ENCODE measurements at places on chromosomes 1 and 21.
A peak's percentile ranks its signal among the peaks of the same experiment; 100 is the strongest.

- DNase-seq = no peak
Observed at GRCh38 chr1:243414152-243414494, 158.3 kb downstream of the SDCCAG8 start.

- no peak for DNase-seq
Observed at GRCh38 chr1:173410133-173410793, 66.9 kb upstream of the PRDX6 start.

- no peak for DNase-seq
Observed at GRCh38 chr1:115404911-115405310, 66.9 kb upstream of the NGF start.

DNA sequence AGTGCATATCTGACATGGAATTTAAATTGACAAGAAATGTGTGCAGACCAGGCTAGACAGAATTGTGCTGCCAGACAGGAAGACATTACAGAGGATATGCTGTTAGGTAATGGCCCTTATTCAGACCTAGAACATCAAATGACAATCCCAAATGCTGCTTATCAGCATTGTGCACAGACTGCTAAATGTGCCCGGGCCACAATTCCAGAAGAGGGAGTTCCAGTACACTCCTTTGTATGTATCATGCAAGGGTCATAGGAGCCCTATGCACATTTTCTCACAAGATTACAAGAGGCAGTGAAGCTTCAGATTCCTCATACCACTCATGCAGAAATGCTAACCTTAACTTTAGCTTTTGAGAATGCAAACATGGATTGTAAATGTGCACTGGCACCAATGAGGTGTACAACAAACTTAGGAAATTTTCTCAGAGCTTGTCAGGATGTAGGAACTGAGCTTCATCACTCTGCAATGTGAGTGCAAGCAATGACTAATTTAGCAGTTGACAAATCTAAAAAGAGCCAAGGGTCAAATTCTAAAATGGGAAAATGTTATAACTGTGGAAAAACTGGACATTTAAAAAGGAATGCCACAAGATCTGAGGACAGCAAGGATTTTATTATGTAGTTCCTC is 273.5 kb downstream of the COL11A1 start:
- no peak for DNase-seq

DNA sequence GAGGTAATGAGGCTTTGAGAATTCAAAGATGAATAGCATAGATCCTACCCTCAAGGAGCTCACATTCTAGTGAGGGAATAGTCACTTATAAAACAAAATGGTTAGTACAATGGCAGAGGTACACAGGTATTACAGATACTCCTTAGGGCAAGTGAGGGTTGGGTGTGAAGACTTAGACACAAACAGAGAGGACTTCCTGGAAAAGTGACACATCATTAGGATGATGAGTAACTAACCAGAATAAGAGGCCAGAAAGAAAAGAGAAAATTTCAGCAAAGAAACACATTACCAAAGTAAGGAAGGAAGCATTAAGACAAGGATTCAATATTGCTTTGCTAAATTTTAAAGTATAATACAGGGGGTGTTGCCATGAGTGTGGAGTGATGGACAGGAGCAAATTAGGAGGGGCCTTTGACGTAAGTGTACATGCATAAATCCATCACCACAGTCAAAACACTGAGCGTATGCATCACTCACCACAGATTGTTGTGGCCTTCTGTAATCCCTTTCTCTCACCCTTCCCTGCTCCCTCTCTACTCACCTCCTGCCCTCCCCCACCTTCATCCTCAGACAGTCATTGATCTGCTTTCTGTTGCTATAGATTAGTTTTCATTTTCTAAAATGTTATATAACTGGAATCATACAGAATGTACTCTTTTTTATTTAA is 7.9 kb downstream of the CD53 start:
- no peak for DNase-seq

DNA sequence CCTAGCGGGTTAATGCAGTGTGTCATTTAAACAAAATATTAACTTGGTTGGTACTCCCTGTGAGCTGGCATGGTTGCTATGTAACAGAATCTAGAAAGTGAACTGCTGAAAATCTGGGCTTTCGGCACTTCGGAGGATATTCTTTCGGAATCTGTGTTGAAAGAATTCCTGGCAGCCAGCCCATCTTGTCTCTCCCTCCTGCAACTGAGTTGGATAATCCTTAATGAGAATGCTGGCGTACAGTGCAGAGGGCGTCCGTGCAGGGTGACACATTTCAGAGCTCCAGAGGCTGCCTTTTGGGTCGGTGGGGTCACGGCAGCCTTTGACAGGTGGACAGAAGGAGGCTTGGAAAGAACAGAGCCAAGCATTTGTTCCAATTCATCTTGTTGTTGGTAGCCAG is 3.7 kb downstream of the KAZN start:
- DNase-seq = no peak

- DNase-seq = no peak
Observed at GRCh38 chr1:33147997-33148314, 33.9 kb downstream of the TRIM62 start.

GRCh38 chr1:231338270-231339128 is at the start of gene SPRTN:
TSS of gene SPRTN (plus strand) at chr1:231338293. CDS start at chr1:231338384, 91 bp downstream.
- DNase-seq = peak; percentile 24

- DNase-seq = peak; percentile 79
Observed at GRCh38 chr1:39646232-39647081, 7.0 kb upstream of the HEYL start.

DNA sequence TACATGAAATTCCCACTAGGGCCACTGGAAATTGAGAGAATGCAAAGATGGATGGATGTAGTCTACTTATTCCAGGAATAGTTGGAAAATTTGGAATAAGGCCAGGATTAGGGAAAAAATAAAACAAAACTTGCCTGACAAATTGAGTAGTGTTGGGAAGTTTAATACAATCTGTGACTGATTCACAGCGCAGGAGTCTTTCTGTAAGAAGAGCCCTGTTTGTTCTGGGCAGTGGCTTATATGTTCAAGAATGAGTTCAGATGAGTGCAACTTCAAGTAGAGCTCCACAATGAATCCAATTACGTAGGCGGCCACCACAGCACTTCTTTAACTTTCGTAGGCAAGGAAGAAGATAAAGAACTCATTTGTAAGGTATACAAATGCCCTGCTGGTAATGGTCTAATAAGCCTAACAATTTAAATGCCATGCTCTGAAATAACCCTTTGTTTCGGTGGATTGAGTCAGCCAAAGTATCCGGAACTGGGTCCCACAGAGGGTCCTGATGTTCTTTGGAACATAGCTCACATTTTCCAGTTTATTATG is 47.1 kb upstream of the KCNE1 start:
- no peak for DNase-seq

GRCh38 chr1:59682396-59683080 is 132.2 kb upstream of the HOOK1 start:
- no peak for DNase-seq

- DNase-seq = no peak
Observed at GRCh38 chr1:19028110-19028509, 71.6 kb upstream of the IFFO2 start.

- DNase-seq = no peak
Observed at GRCh38 chr1:24906760-24907490, 23.2 kb downstream of the RUNX3 start.

- no peak for DNase-seq
Observed at GRCh38 chr1:77230051-77230450, 10.8 kb upstream of the PIGK start.

DNA sequence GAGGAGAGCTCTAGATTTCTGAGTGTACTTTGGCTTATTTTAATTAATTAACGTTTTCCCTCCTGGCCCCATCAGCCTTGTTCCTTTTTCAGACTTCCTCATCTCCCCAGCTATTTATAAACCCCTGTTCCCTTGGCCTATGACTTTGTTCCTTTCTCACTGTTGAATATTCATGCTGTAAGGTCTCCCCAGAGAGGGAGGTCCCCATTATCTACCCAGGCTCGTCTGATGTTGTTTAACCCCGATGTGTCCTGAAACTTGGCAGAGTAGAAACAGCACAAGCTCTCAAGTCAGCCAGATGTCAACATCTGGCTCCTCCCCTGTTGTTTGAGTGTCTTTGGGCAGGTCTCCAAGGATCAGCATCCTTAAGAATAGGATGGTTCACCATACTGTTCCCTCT is 153.6 kb downstream of the HIVEP3 start:
- no peak for DNase-seq

DNA sequence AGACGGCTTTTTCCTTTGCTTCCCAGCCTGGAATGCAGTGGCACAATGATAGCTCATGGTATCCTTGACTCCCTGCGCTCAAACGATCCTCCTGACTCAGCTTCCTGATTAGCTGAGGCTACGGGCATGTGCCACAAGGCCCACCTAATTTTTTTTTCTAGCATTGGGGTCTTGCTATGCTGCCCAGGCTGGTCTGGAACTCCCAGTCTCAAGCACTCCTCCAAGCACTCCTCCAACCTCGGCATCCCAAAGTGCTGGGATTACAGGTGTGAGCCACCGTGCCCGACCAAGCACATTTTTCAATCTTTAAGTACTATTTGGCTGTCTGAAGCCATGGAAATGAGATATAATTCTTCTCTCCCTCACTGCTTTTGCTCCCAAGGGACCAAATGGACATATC is 58.7 kb downstream of the MAB21L3 start:
- DNase-seq = no peak

- DNase-seq = no peak
Observed at GRCh38 chr21:16215193-16215592, 485.4 kb downstream of the USP25 start.

DNA sequence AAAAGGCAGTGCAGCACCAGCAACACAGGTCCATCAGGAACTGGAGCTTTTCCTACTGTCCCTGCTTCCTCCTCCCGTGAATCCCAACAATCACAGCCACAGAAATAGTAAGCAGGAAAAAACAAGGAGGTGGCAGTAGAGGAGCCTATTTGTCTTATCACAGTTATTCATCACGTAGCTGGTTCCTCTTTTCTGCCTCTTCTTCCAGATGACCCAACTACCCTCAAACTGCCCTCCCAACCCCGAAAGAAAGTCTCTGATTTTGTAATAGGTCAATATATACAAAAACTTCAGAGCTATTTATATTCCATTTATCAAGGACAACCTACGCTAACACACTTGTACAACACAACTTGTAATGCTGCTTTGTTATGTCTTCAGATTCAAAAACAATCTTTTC is 21.4 kb downstream of the GNB1 start:
- no peak for DNase-seq

DNA sequence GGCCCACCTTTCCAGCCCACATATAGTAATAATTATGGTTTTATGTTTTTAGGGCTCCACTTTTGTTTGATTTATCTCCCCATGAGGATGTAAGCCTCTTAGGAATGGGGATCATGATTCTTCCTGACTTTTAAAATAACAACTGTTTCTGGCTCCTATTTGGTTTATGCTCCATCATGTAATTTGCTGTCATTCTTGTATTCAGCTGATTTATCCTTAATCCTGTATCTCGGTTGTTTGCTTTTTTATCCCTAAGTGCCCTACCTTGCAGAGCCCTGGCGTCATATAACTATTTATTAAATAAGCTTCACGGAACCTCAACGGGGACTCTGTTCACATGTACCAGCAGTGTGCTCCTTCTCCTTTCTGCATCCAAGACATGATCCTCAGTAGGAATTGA is 70.7 kb downstream of the RYR2 start:
- no peak for DNase-seq

GRCh38 chr1:95265106-95265505 is 31.1 kb downstream of the RWDD3 start:
- DNase-seq = no peak

- DNase-seq = no peak
Observed at GRCh38 chr21:42672699-42673458, 19.5 kb downstream of the PDE9A start.
